BJ (cell line): ENCODE measurements at places on chromosomes 16 and 17.
A peak's percentile ranks its signal among the peaks of the same experiment; 100 is the strongest.

DNA sequence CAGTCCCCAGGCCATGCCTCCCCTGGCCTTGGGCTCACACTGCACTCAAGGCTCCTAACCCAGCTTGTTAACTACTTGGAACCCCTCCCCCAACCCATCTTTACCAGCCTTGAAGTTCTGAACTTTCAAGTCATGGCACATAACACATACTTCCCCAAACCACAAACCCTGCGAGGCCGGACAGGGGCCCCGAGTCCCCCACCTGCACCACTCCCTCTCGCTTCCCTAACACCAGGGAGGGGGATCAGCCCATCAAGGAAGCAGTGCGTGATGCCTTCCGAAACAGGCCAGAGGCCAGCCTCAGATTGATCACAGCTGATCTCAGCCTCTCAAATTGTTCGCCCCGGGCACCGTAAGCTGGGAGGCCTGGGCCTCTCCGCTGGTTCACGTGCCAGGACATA is 3.0 kb upstream of the NLRC3 start:
- DNase-seq: no peak

DNA sequence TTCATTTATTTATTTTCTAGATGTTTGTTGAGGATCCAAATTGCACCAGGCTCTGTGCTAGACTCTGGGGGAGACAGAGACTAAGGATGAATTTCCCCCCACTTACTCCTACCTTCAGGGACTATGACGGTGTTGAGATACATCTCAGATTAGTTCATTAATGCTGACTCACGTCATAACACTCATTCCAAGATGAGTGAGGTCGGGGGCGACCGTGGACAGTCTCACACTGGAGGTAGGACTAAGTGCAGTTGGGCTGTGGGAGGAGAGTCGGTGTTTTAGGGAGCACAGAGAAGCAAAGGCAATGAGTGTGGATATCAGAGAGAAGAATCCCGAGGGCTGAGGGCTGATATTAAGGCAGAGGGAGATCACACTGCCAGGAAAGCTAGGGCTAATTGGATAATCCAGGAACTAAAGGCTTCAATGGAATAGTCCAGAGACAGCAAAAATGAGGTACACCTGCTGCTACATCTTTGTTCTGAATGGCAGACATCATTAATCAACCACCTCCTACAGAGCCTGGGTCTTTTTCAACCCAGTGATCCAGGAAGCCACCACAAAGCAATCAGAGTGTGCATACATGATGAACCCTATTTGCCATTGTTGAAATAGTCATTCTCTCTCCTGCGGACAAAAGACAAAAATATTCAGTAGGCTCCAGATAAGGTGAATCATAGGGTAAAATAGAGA is 38.6 kb upstream of the CACNG4 start:
- no peak for DNase-seq

GRCh38 chr16:22189473-22190080 is 16.5 kb upstream of the EEF2K start:
- no peak for DNase-seq

DNA sequence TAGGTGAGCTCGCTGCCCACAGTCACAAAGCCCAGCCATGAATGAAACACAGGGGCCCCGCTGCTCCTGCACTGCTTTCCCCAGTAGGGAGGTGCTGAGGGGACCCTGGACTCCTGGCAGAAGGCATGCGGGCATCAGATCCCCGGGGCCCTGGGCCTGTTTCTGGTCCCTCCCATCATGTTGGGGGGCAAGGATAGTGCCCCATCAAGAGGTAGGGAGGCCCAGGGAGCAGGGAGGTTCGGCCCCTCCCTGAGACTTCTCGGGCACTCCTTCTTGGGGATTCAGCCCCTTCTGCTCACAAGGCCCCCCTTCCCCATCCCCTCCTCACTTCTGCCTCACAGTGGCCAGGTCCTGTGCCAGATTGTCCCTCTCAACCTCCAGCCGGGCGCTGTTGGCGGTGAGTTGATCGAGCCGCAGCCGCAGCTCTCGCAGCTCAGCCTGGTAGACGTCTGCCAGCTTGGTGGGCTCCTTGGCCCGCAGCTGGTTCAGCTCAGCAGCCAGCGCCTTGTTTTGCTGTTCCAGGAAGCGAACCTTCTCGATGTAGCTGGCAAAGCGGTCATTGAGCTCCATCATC is 515 bp downstream of the GFAP start:
- no peak for DNase-seq

GRCh38 chr16:35733971-35734702 is 2274.7 kb downstream of the TP53TG3F start:
- DNase-seq: no peak

GRCh38 chr17:28487881-28488532 is 14.6 kb downstream of the SLC13A2 start:
- DNase-seq: no peak

DNA sequence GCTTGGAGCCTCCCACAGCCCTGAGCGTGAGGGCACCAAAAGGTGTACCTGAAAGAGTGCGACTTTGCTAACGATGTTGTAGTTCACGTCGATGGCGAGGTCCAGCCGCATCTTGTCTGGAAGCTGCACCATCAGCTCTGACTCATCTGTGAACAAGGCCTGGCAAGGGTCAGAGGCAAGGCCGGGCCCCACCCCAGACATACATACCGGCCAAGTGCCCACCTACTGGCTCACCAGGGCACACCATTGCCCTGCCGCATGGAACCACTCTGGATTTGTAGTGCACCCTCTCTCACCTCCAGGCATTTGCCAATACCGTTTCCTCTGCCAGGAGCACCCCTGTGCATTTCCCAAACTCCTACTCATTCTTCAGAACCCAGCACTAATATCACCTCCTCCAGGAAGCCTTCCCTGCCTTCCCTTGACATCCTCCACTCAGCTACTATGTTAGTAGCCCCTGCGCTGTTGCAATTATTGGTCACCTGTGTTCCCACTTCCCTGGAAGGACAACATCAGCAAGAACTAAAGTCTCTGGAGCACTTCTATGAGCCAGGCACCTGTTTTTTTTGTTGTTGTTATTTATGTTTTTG is 69.4 kb downstream of the CNGB1 start:
- no peak for DNase-seq

DNA sequence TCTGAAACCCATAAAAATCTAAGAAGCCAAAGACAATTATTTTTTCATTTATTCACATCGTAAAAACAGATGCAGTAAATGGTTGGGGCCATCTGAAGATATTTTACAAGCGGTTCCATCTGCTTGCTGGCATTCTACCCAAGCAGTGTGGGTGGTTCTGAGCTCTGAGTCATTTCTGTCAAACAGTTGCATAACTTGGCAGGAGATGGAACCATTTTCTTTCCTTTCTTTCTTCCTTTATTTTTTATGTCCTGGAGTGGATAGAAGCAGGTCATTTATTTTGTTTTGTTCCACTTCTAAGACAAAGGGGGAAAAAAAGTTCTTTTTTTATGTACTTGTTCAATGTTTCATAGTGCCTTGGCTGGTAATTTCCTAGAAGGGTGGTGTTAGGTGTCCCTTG is 1151.9 kb upstream of the GOT2 start:
- DNase-seq: peak; percentile 89

DNA sequence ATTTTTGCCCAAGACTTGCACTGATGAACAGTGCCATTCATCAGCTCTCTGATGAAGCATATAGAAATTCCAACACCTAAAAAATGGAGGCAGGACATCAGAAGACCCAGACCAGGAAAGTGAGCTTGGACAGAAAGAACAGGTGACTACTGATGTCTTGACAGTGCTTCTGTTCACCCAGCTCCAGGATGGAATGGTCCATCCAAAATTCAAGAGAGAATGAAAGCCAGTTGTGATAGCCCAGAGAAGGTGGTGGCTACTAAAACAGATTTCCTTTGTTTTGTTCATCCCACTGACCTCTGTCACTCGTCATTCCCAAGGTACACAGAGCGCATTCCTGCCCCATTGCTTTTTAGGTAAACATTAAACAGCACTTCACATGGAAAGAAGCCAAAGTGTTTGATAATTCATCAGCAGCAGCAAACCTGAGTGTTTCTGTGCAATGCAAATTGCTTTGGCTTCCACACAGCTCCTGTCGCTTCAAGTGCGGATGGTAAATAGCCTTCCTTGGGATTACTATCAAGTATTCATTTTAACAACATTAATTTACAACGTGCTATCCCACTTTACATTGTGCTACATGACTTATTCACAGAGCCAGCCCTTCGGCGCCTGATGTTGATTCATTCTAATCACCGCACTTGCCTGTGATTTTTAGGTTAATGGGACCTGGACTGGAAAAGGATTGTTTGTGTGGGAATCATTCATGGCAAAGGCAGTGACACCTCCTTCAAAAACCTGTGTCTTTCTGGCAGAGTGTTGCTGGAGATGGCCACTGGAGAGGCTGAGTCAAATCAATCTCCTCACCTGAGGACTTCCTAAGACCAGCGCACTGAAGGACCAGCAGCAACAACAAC is 65.1 kb upstream of the TOX3 start:
- DNase-seq: no peak

DNA sequence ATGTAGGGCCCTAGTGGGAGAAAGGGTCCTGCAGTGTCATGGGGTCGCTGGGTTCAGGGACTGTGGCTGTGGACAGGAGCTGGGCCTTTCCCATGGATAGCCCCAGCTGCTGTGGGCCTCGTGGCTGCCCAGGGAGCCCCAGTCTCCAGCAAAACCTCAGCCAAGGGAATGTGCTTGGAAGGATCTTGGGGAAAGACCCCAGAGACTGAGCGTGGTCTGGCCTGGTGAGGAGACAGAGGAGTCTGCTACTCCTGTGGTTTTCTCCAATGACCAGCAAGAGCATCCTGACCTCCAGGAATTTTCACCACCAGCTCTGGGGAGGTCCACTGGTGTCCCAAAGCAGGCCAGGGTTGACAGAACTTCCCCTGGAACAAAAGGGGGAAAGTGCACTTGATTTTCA is 42.3 kb downstream of the RNF112 start:
- DNase-seq: no peak

DNA sequence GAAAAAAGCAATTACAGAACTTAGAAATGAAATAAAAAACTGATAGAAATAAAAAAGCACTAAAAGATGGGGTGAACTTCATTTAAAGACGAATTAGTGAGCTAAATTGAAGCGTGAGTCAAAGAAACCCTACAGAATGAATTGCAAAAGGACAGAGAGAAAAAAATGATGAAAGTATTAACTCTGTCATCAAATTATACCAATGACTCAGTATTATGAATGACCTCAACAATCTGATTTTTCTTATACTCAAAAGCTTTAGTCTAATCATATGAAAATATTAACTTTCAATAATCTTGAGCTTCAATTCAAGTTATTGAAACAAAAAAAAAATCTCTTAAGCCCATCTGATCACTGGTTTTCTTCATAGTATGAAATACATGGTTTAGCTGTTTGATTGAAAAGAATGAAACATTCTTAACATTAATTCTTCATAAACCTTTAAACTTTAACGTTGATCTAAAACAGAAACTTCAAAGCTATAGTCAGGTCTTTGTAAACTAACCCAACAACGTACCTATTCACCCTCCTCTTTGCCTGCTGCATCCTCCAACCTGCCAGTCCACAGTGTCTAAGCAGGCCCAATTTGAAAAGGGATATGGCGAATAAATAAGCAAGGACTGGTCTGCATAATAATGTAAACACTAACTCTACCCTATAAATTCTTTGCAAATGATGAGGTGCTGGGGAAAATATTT is 6.6 kb downstream of the ABCA5 start:
- no peak for DNase-seq

- DNase-seq: no peak
Observed at GRCh38 chr17:82152556-82153294, 54.7 kb upstream of the FASN start.

GRCh38 chr17:43146649-43147048 is 21.5 kb upstream of the BRCA1 start:
- DNase-seq: no peak

DNA sequence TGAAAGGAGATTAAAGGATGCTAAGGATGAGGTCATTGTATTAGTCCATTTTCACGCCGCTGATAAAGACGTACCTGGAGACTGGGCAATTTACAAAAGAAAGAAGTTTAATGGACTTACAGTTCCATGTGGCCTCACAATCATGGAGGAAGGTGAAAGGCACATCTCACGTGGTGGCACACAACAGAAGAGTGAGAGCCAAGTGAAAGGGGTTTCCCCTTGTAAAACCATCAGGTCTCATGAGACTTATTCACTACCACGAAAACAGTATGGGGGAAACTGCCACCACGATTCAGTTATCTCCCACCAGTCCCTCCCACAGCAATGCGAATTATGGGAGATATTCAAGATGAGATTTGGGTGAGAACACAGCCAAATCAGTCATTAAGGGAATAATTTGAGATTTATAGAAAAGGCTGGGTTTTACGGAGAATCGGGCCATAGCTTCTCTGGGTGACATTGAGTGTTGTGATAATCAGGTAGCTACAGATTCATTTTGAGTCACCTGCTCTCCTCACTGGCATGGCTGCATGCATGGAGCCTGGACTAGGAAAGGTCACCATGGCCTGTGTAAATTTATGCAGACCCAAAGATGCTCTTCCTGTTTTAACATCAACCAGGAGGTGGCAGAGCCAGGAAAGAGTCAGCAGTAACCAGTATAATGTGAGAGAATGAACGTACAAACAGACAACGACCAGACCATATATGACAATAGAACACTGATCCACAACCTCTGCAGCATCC is 40.5 kb upstream of the DYNLRB2 start:
- no peak for DNase-seq

DNA sequence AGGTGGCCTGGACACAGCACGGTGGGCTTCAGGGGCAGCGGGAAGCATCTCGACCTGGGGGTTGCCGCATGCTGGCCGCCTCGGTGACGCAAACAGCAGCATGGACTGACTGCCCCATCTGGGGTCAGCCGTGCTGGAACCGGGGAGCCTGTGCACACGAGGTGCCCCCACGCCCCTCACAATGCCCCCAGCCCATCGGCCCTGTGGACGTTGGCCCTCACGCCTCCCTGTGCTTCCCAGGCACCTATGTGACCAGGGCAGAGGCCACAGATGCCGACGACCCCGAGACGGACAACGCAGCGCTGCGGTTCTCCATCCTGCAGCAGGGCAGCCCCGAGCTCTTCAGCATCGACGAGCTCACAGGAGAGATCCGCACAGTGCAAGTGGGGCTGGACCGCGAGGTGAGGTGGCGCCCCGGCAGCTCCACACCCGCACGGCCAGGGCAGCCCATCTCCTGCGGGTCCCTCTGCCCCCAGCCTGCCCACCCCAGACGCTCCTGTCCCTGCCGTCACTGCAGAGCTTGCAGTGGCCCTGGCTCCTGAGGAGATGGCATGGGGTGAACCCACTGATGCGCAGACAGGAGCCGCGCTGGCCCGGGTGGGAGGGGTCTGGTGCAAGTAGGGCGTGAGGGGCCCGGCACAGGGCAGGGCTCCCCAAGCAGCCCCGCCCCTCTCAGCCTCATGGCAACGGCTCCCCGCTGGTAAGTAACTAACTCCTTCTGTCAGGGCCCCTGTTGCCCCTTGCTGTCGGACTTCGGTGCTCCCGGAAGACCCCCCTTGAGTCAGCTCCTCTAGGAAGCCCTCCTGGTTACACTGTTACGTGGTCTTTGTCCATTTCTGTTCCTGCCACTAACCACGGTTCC is 13.6 kb downstream of the CDH15 start:
- no peak for DNase-seq
